ENCODE measurements at places on chromosomes 5 and 9.

DNA sequence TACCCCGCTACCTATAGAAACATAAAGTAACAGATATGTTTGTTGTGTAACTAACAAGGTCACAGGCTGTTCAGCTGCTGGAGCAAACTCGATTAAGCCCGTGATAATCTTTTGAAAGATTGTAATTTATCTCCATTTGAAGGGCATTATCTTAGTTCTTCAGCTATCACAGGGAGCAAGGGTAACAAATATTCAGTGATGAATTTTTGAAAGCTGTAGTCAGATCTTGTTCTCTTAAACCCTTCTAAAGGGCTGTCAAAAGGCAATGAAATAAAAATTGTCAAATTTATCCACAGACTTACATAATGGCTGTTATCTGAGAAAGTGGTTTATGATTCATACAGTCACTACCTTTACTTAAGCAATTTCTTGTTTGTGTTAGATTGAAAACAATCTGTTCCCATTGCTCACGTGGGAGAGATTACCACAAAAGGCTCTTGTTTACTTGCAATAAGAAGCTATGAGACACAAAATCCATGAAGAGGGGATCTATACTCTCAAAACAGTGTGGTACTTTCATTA is 78.3 kb upstream of the ZNF608 start:
- no peak for DNase-seq

DNA sequence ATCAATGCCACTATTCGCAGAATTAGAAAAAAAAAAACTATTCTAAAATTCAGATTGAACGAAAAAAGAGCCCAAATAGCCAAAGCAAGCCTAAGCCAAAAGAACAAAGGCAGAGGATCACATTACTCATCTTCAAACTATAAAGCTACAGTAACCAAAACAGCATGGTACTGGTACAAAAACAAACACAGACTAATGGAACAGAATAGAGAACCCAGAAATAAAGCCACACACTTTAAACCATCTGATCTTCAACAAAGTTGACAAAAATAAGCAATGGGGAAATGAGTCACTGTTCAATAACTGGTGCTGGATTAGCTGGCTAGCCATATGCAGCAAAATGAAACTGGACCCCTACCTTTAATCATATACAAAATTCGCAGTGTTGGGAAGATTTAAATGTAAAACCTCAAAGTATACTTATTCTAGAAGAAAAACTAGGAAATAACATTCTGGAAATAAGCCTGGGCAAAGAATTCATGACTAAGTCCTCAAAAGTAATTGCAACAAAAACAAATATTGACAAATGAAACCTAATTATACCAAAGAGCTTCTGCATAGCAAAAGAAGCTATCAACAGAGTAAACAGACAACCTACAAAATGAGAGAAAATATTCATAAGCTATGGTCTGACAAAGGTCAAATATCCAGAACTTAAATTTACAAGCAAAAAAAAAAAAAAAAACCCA is 153.7 kb downstream of the NDUFS4 start:
- no peak for DNase-seq

- no peak for DNase-seq
These were observed 32.3 kb upstream of the KIF2A start for GRCh38 chr5:62273687-62274086.

DNA sequence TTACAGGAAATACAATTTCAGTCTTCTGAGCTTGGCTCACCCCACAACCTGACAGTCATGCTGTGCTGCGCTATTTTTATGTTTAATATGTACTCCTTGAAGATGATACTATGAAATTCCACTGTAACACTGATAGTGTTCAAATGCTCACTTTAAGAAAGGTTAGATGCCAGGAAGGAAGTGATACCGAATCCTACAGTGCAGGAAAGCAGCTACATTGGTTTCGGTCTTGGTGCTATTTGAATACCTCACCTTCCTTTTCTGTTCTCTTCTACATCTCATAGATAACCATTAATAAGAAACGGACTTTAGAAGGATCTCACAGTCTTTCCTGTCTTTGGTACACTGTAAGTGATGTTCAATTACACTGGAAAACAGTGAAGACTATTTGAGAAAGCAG is 117.6 kb downstream of the SEMA5A start:
- DNase-seq = no peak
